ENCODE measurements at places on chromosomes 16 and 17. TPM values are rescaled to one million over a fixed set of nuclear protein-coding genes. Genes with fewer than 3 reads are reported as not detected.

DNA sequence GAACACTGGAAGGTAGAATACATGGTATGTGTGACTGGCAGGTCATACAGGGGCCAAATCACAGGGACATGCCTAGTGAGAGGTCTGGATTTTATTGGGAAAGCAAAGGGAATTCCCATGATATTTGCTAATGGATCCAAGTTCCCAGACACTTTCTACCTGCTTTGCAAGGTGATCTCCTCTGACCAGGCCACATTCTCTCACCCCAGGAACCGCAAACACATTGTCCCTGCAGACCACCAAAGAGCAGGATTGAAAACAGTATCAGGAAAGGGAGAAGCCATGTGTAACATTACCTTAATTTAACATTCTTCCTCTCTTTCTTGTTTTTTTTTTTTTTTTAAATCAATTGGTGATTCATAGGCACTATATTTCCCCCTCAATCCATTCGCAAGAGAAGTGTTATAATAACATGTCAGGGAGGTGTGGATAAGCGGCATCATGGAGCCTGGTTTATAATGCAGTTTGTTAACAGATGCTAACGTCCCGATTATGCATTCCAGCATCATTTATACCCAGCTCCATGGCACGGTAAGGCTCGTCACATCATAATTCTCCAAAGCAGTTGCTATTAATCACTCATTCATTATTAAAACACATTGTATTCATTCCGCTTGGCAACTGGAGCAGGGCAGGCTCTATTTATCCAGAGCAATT lies 155.1 kb upstream of the CCL2 start:
- DNase-seq, result no peak
- no peak overlapping the region for H3K4me3 ChIP-seq
- H3K27ac ChIP-seq, result no peak overlapping the region
- no peaks in the 10 kb centered on the region for H3K4me1 ChIP-seq
- peaks cover 13% of the 10 kb centered on the region for H3K27me3 ChIP-seq
- no peaks in the 10 kb centered on the region for H3K36me3 ChIP-seq

GRCh38 chr16:71777329-71777728 lies 31.3 kb downstream of the AP1G1 start:
- H3K27ac ChIP-seq, result peak overlapping the region; percentile 75
- peaks cover 32% of the 10 kb centered on the region for H3K4me1 ChIP-seq
- H3K36me3 ChIP-seq, result peaks cover 11% of the 10 kb centered on the region
- no peak for DNase-seq
- H3K4me3 ChIP-seq, result no peak overlapping the region

- no peak overlapping the region for H3K4me3 ChIP-seq
- H3K4me1 ChIP-seq, result no peaks in the 10 kb centered on the region
- H3K27me3 ChIP-seq, result no peaks in the 10 kb centered on the region
- no peak for DNase-seq
- peaks cover 3% of the 10 kb centered on the region for H3K36me3 ChIP-seq
- H3K27ac ChIP-seq, result no peak overlapping the region
Measured at GRCh38 chr16:69270395-69270794, 40.8 kb upstream of the VPS4A start.

- H3K27ac ChIP-seq, result no peak overlapping the region
- DNase-seq, result no peak
- peaks cover 61% of the 10 kb centered on the region for H3K27me3 ChIP-seq
- H3K4me3 ChIP-seq, result no peak overlapping the region
- no peaks in the 10 kb centered on the region for H3K36me3 ChIP-seq
- no peaks in the 10 kb centered on the region for H3K4me1 ChIP-seq
Measured at GRCh38 chr16:52546291-52547003, 496 bp downstream of the TOX3 start.

- no peak overlapping the region for H3K27ac ChIP-seq
- H3K4me1 ChIP-seq, result no peaks in the 10 kb centered on the region
- no peak overlapping the region for H3K4me3 ChIP-seq
- H3K27me3 ChIP-seq, result no peaks in the 10 kb centered on the region
- no peak for DNase-seq
Measured at GRCh38 chr16:69077251-69077650, 28.2 kb upstream of the HAS3 start.

DNA sequence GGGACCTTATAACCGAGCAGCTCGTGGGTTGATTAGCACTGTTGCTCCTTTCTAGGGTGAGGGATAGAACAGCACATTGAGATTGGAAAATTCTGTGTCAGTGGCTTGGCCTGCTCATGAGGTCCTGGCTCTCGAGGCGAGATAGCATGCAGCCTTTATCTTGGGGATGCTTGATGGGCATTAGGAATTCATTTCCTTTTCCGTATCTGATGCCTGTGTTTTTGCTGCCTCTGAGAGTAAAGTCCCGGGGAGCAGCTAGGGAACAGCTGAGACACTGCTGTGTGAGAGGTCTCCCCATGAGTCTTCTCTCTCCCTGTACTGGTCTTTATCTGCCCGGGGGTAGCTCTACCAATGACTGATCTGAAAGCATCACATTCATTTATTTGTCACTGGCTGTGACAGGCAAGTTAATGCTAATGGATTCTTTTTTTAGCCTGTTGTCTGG lies 14.5 kb downstream of the MSI2 start:
- no peak overlapping the region for H3K27ac ChIP-seq
- H3K27me3 ChIP-seq, result no peaks in the 10 kb centered on the region
- H3K36me3 ChIP-seq, result peaks cover 32% of the 10 kb centered on the region
- H3K4me1 ChIP-seq, result peaks cover 37% of the 10 kb centered on the region

- H3K27me3 ChIP-seq, result peaks cover 4% of the 10 kb centered on the region
- no peak overlapping the region for H3K4me3 ChIP-seq
- DNase-seq, result no peak
- no peaks in the 10 kb centered on the region for H3K4me1 ChIP-seq
- no peaks in the 10 kb centered on the region for H3K36me3 ChIP-seq
Measured at GRCh38 chr16:17519101-17519955, 48.6 kb upstream of the XYLT1 start.

TSNAXIP1 gene
- total RNA-seq, result 0.70 TPM

PPP1R9B gene
- total RNA-seq, result 50.9 TPM

PRRT2 gene
- 0.52 TPM for total RNA-seq

SLC2A4 gene
- 0.54 TPM for total RNA-seq

LDHD gene
- total RNA-seq, result not detected

TGFB1I1 gene
- total RNA-seq, result 0.49 TPM

IKZF3 gene
- total RNA-seq, result 44.6 TPM

ABCC11 gene
- 0.16 TPM for total RNA-seq
